A172 (cell line): ENCODE measurements at places on chromosomes 3 and 15. TPM values are rescaled to one million over a fixed set of nuclear protein-coding genes. Genes with fewer than 3 reads are reported as not detected.

- no peak for DNase-seq
Observed at GRCh38 chr3:61409638-61410037, 151.7 kb upstream of the PTPRG start.

DNA sequence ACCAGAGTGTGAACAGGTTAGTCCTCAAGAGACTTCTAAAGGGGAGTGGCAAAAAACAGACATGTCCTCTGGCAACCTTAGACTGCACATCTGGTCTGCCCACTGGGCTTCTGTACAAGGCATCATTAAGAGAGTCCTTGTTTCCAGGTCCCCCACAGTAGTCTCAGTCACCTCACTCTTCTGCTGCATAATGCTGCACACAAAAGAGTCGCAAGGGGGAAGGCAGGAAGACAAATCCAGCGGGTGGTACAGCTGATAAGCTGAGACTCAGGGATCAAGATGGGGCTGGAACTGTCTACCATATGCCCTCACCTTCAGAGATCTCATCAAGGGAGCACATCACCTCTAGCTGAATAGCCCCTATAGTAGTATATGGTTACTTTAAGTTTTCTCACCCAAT, 27.4 kb upstream of the RPS17 start:
- DNase-seq, result no peak

DNA sequence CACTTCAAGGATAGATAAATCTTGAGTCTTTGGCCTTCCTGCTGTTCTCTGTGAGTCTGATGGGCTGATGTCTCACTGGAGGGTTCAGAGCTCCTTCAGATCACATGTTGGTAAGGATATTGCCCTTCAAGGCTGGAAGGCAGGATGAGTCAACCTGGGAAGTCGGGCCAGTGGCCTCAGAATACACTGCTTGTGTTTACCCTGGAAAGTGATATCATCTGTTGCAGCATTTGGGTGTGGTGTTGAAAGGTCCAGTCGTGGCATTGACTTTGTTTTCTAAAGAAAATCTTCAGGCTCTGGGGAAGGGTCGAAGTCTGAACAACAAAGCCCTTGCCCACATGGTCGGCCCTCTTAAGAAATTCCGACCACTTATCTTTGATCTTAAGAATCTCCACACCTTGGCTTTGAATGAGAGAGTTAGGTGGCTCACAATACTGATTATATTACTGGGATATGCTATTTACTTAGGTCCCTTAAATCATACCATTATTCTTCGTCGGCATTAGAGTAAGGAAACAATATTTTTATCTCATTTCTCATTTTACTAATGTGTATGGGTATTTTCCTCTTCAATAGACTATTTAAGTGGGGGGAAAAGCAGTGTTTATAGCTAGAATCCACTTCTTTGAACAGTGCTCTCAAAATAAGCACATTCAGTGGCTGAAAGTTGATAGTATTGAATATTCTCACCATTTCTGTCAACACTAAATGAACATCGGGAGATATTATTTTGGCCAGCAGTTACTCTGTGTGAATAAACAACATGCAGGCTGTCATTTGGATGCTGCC, 303.9 kb upstream of the RASGRP1 start:
- peak; percentile 90 for DNase-seq

GRCh38 chr15:31049111-31049510, 52.4 kb downstream of the TRPM1 start:
- no peak for DNase-seq

DNA sequence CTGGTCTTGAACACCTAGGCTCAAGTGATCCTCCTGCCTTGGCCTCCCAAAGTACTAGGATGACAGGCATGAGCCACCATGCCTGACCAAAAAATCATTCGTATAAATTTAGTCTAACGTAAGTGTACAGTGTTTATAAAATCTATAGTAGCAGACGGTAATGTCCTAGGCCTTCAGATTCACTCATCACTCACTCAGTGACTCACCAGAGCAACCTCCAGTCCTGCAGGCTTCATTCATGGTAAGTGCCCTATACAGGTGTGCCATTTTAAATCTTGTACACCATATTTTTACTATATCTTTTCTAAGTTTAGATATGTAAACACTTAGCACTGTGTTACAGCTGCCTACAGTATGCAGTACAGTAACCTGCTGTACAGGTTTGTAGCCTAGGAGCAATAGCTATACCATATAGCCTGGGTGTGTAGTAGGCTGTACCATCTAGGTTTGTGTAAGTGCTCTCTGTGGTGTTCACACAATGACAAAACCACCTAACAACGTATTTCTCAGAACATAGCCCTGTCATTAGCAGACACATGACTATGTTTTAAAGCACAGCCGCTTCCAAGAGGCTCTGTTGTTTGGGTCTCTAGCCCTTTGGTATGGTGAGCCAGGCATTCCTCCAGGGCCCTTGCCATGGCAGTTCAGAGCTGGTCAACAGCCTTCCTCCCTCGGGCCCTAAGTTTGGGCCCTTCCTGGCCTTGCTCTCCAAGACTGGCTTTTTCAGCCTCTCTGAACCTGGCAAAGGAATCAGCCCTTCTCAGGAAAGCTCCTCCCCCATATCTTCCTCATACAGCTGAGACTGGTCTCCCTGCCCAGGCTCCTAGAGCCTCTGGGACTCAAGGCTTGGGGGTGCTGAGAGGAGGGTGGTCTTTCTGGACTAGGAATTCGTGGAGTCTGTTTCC, 1.9 kb upstream of the CCDC9B start:
- DNase-seq, result peak; percentile 51

DNA sequence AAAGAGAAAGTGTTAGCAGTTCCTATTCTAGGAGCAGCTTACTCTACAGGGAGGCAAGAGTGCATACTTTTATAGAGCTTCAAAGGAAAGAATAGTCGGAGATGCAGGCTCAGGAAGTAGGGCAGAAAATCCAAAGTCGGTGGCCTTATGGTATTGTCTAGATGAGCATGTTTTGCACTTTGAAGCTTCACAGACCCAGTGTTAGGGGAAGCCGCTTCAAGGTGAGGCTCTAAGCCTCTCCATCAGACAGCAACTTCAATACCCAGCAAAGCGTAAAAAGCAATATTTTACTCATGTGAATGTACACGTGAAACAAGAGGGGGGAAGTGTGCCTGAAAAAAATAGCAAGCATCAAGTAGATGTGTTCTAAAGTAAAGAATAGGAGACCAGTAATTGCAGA, 125.6 kb upstream of the RASGRP1 start:
- no peak for DNase-seq

- DNase-seq, result no peak
Observed at GRCh38 chr15:58235961-58236360, 97.8 kb downstream of the AQP9 start.

DNA sequence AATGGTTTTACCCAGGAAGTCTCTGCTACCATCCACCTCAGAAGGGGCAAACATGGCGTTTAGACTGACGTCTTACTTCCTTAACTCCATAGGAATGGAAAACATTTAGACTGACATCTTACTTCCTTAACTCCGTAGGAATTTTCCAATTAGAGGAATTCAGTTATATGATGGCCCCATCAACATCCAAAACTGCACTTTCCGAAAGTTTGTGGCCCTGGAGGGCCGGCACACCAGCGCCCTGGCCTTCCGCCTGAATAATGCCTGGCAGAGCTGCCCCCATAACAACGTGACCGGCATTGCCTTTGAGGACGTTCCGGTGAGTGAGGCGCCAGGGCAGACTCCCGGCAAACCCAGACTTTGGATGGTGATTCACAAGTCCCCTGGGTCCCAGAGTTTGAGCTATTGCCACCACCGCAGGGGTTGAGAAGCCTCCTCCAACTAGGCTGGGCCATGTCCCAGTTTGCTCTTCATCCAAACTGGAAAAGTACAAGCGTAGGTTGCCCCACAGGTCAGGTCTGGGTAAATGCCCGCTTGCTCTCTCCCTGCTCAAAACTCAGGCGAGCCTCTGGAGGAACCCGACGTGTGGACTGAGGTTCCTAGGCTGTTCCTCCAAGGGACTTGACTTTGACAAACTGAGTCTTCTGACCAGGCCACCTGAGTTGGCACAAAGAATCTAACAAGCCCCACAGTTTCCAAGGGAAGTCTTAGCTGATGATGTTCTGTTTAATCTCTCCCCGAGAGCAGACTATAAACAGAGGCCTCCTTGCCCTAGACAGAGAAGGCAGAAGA, 57.7 kb downstream of the MESD start:
- DNase-seq, result no peak

DNA sequence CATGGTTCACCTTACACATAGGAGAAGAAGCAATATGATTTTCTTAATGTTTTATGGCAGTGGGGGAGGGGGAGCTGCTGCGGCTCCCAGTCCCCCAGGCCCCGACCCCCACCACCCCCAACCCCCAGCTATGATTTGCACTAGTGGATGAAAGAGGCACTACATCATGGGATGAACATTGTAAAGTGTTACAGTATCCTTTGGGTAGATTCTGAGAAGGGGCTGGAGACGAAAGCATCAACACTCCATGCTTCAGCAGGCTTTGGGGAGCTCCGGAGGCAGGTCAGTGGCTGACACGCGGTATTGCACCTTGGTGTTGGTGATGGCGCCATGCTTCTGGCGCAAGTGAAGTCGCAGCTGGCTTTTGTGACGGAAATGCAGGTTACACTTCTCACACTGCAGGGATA, 19.9 kb upstream of the RTP2 start:
- no peak for DNase-seq

- peak; percentile 40 for DNase-seq
Observed at GRCh38 chr3:157159037-157159761, 748 bp downstream of the CCNL1 start.

- DNase-seq, result no peak
Observed at GRCh38 chr3:99012051-99012450, 110.6 kb upstream of the DCBLD2 start.

DNA sequence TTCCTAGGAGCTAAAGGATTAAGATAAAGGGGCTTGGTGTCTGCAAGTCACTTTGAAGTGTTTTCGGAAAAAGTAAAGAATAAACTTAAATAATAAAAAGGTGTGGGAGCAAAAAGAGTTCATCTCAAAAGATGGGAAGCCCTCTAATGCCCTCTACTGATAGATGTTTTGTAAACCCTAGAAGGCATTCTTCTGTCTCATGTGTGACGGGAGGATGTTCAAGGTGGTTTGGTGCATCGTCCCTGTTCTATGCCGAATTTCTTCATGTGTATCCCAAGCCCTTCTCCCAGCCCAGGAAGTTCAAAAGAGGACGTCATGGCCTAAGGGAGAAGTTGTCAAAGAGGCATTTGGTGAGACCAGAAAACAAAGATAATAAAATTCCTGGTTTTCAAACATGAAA, 37.2 kb downstream of the CCK start:
- peak; percentile 10 for DNase-seq

DNA sequence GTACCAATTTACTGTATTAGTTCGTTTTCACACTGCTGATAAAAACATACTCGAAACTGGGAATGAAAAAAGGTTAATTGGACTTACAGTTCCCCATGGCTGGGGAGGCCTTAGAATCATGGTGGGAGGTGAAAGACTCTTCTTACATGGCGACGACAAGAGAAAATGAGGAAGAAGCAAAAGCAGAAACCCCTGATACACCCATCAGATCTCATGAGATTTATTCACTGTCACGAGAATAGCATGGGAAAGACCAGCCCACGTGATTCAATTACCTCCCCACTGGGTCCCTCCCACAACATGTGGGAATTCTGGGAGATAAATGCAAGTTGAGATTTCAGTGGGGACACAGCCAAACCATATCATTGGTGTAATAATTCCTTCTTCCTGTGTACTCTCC, 69.6 kb downstream of the C3orf20 start:
- DNase-seq, result no peak

GRCh38 chr15:91393186-91393585, 293.1 kb downstream of the SV2B start:
- no peak for DNase-seq

- DNase-seq, result peak; percentile 77
Observed at GRCh38 chr15:98609144-98609852, 39.0 kb upstream of the IGF1R start.

GRCh38 chr3:169760479-169760878, 4.4 kb downstream of the TERC start:
- peak; percentile 74 for DNase-seq

- no peak for DNase-seq
Observed at GRCh38 chr3:23944007-23944783, 891 bp upstream of the NR1D2 start.

DNA sequence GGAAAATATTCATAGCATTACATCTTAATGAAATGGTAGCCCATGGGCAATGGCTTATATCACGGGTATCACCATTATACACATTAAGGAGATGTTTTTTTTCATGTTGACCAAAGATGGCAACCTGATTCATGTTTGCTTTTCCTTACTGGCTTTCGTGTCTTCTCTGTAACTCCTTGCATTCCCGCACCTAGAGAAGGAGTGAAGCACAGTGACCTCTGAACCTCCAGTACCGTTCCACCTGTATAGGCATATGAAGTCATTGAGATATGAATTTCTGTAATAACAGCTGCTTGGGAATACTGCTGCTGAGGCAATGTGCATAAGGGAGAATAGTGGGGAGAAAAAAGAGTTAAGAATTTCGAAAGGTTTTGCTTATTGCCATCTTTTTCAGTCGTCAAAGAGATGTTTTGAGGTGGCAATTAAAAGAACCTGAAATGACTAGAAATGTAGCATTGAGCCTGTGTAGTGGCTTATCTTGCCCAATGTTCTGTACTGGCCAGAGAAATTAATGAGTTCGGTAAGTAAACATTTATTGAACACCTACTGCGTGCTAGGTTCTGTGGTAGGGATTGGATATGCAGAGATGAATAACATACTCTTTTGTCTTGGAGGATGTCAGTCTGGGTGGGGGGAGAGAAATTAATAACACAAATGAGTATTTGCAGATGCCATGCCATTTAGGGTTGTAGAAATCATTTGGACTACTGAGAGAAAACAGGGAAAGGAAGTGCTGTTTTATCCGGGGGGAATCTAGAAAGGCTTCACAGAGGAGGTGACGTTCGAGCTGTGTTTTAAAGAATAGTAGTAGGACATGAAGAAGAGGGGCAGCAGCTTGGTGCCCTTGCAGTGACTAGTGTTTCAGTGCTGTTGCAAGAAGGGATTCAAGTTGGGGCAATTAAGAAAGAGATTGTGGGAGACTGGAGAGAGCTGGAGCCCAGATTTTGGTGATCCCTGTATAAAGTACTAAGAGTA, 2.5 kb downstream of the FEM1B start:
- no peak for DNase-seq

Gene IL20RB
- total RNA-seq, result 0.72 and 1.1 TPM in 2 replicates

Gene SKOR1
- not detected in 2 replicates for total RNA-seq

Gene ABI3BP
- 4.9 and 11.5 TPM in 2 replicates for total RNA-seq

Gene LMAN1L
- total RNA-seq, result not detected in 2 replicates

Gene SLC12A1
- not detected in 2 replicates for total RNA-seq

Gene NANOGP8
- not detected in 2 replicates for total RNA-seq

Gene TTLL13
- total RNA-seq, result not detected in 2 replicates

Gene GASK1A
- not detected in 2 replicates for total RNA-seq

Gene NUSAP1
- 182 and 215 TPM in 2 replicates for total RNA-seq

Gene TGM5
- total RNA-seq, result 0.14 TPM in 1 of 2 replicates, not detected in the other

Gene DUOXA2
- not detected in 2 replicates for total RNA-seq

Gene ATP13A4
- not detected in 2 replicates for total RNA-seq
